K562 (cell line): ENCODE measurements at places on chromosomes 16 and 17. TPM values are rescaled to one million over a fixed set of nuclear protein-coding genes. Genes with fewer than 3 reads are reported as not detected.

Gene NECAB2
- polyA plus RNA-seq = 0.03 TPM in 1 of 2 replicates, not detected in the other

Gene KCNJ18
- not detected in 2 replicates for polyA plus RNA-seq

Gene SLC16A5
- polyA plus RNA-seq = 1.8 and 2.4 TPM in 2 replicates

Gene CDH3
- polyA plus RNA-seq = not detected in 2 replicates

Gene PPL
- 0.01 and 0.03 TPM in 2 replicates for polyA plus RNA-seq

Gene NTN1
- not detected in 2 replicates for polyA plus RNA-seq

Gene FHOD1
- 63.0 and 63.7 TPM in 2 replicates for polyA plus RNA-seq

Gene OTOP3
- polyA plus RNA-seq = not detected in 2 replicates

Gene RNU2-1
- polyA plus RNA-seq = not detected in 2 replicates

Gene BRICD5
- 5.1 and 15.1 TPM in 2 replicates for polyA plus RNA-seq

Gene MYO15A
- polyA plus RNA-seq = 0.19 and 1.1 TPM in 2 replicates

Gene BRIP1
- 9.1 and 11.2 TPM in 2 replicates for polyA plus RNA-seq

Gene SPNS1
- polyA plus RNA-seq = 37.8 and 40.6 TPM in 2 replicates

Gene RCVRN
- not detected in 2 replicates for polyA plus RNA-seq

Gene FAM234A
- polyA plus RNA-seq = 25.8 and 33.9 TPM in 2 replicates

Gene MRPL12
- polyA plus RNA-seq = 338 and 351 TPM in 2 replicates

Gene C17orf100
- 1.7 and 1.8 TPM in 2 replicates for polyA plus RNA-seq

Gene CX3CL1
- not detected in 2 replicates for polyA plus RNA-seq

Gene LAT
- 1.6 and 3.2 TPM in 2 replicates for polyA plus RNA-seq

Gene CCL16
- not detected in 2 replicates for polyA plus RNA-seq

Gene TMEM220
- polyA plus RNA-seq = not detected in 2 replicates

Gene ANKFN1
- 0.16 and 0.19 TPM in 2 replicates for polyA plus RNA-seq

Gene CBLN1
- polyA plus RNA-seq = not detected in 2 replicates

Gene CNGB1
- not detected in 2 replicates for polyA plus RNA-seq
